ENCODE measurements at places on chromosomes 3 and 15.

DNA sequence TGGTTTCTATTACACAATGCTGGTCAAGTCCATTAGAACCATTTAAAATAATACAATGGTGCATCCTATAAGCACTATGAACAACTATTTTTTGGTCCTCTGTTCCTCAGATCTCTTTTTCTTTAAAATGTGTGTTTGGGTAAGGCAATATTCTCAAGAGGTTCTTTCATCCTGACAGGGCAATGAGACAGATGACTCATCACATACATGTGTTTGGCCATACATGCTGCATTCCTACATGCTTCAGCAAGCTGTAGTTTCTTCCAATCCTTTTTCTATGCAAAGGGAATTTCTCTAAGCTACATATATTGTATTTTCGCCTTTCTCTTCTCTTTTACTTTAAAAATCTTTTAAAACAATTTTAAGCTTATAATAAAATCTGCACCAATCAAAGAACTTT is 52.7 kb downstream of the OTOL1 start:
- no peak for DNase-seq

DNA sequence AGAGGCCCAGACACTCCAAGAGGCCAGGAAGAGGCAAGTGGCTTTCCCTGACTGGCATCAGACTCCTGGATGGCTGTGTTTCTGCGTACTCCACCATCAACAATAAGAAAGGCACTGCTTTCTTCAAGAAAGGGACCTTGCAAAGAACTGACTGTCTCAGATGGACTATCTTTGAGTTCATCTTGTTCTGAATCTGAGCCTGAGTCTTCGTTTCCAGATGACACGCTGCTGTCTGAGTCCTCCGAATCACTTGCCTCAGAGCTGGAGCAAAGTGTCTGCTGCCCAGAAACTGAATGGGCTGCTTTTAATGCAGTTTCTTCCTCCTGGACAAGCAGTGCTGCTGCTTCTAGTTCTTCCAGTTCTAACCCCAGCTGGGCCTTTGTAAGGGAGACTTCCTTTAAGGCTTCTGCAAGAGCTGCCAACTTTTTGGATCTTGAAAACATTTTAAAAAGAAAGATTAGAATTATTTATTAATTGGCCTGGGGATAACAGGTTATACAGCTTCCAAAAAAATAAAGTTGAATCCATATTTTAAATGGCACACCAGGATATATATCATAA is 97.8 kb downstream of the SHQ1 start:
- no peak for DNase-seq

DNA sequence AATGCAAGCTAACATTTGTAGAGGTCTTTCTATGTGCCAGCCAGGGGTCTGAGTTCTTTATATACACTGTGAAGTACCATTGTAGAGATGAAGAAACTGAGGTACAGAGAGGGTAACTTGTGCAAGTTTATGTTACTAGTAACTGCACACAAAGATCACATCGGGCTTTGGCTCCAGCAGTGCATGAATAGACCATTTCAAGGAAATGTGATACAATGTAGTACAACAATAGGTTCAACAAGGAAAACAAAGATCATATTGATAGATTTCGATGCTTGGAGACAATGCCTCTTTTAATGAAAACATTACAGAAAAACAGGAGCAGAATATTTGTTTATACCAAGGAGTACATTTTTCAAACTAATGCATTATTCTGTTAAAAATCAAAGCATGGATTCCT is 115.3 kb downstream of the POLR2M start:
- no peak for DNase-seq

- no peak for DNase-seq
Measured at GRCh38 chr3:58246148-58247047, 8.8 kb downstream of the ABHD6 start.

GRCh38 chr15:48796930-48797329 is 13.9 kb downstream of the CEP152 start:
- DNase-seq = no peak

DNA sequence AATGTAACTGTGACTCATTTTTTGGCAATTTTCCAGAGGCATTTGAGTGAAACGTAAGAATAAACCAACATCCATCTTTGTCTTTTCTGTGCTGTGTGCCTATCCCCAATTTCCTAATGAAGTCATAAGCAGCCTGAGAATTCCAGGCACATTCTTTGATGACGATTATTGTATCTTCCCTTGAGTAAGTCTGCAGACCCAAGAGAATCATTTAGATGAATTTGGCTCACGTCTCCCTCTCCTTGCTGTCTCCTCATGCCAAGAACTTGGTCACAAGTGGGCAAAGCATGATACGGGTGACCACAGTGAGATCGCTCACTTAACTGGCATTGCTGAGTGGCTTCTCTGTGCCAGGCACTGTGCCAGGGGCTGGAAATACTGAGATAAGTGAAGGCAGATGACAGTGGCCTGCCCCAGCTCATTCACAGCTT is 384.5 kb upstream of the IL12A start:
- no peak for DNase-seq

DNA sequence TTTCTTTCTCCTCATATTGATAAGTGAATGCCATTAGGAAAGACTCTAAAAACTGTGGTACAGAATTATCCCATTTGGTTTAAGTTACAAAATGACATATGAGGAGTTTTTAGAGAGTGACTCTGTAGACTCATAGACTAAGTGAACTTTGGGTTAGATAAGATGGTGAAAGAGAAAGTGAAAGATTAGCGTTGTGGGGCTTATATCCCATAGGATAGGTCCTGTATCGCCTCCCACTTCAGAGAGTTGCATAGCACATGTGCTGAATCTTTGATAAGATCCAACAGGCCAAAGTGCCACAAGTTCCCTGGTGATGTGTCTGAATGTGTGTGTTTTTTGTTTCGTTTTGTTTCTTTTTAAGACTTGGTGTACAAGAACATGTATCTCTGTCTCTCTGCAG is 666.9 kb downstream of the MECOM start:
- no peak for DNase-seq

GRCh38 chr3:56970461-56970879 is 90.0 kb upstream of the SPATA12 start:
- DNase-seq = peak; percentile 38

DNA sequence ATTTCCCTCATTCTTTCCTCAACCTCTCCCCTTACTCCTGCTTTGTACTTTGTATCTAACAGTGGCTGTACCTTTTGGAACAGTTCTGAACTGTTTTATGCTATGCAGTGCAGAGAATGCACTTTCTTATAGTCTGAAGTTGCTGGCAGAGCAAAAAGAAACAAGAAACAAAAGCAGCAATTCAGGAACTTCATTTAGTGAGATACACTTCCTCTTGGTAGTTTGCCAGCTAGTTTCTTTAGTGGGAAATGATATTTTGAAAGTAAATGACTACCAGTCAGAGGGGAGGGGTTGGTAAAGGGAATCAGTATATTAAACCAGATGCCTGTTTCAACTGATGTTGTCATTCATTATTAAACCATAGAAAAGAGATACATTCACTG is 55.0 kb upstream of the CHD2 start:
- no peak for DNase-seq
